Gastrocnemius medialis (tissue), 4 donors: ENCODE measurements at places on chromosomes 7 and 10. TPM values are rescaled to one million over a fixed set of nuclear protein-coding genes. Genes with fewer than 3 reads are reported as not detected.
A peak's percentile ranks its signal among the peaks of the same experiment; 100 is the strongest.

AGAP4 gene
- total RNA-seq = 1.4 TPM

DNA sequence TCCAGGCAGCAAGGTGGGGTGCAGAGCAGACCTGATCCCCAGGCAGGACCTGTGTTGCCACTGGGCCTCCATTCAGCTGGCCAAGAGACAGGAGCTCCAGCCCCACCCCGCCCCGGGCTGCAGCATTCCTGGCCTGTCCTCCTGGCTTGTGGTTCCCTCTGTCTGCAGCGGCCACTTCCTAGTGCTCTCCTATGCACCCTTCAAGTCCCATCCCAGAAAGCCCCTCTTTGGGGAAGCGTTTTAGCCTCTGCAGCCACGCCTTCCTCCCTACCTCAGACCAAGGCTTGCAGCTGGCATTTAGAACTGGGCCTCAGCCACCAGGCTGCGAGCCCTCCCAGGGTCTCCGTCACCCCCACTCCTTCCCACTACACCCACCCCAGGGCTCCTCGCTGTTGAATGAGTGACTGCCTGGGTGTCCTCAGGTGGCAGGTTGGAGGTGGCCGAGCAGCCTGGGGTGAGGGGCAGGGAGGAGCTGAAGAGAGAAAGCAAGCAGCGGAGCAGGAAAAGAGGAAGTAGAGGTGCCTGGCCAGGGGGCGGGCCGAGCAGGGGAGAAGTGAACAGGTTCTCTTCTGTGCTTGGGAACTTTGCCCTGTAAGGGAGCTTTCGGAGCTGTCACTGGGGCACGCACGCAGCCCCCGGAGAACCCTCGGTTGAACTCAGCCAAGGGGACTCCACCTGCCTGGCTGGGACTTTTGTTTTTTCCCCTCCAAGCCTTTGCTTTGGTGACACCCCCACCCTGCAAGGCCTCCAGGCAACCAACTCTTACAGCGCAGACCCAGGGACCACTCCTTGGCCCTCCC lies 109.1 kb upstream of the TNRC18 start:
- H3K36me3 ChIP-seq = no peaks in the 10 kb centered on the region
- DNase-seq = no peak
- H3K27ac ChIP-seq = peak overlapping the region; percentile 98
- H3K4me1 ChIP-seq = peaks cover 26% of the 10 kb centered on the region

- H3K27me3 ChIP-seq = no peaks in the 10 kb centered on the region
- peaks cover 51% of the 10 kb centered on the region for H3K4me1 ChIP-seq
- no peaks in the 10 kb centered on the region for H3K36me3 ChIP-seq
- no peak overlapping the region for H3K4me3 ChIP-seq
- H3K27ac ChIP-seq = peak overlapping the region; percentile 18
- no peak for DNase-seq
Observed at GRCh38 chr7:77862691-77863090, 64.1 kb downstream of the PHTF2 start.

- no peak overlapping the region for H3K27ac ChIP-seq
- DNase-seq = no peak
- peaks cover 11% of the 10 kb centered on the region for H3K27me3 ChIP-seq
- no peaks in the 10 kb centered on the region for H3K36me3 ChIP-seq
- H3K4me3 ChIP-seq = no peak overlapping the region
- no peaks in the 10 kb centered on the region for H3K4me1 ChIP-seq
Observed at GRCh38 chr7:72336632-72337389, 75.3 kb downstream of the CALN1 start.
